ENCODE measurements at places on chromosomes 2 and 18. TPM values are rescaled to one million over a fixed set of nuclear protein-coding genes. Genes with fewer than 3 reads are reported as not detected.

Gene CTLA4
- not detected for total RNA-seq

Gene ABCG8
- total RNA-seq: not detected

Gene EDAR
- total RNA-seq: 0.05 TPM

Gene PPP1CB
- total RNA-seq: 162 TPM

Gene HOXD3
- 0.11 TPM for total RNA-seq

Gene ANKRD29
- total RNA-seq: 13.8 TPM

Gene SEPTIN2
- 248 TPM for total RNA-seq

Gene GDF7
- 0.09 TPM for total RNA-seq

Gene GULP1
- total RNA-seq: 26.7 TPM

Gene HOXD4
- 0.41 TPM for total RNA-seq

Gene SETBP1
- 0.39 TPM for total RNA-seq

Gene DNAH7
- 1.2 TPM for total RNA-seq

Gene UGT1A3
- total RNA-seq: 0.09 TPM

Gene PTPRN
- 1.2 TPM for total RNA-seq

Gene MAP3K20
- total RNA-seq: 33.3 TPM

Gene CCDC121
- total RNA-seq: 3.4 TPM
